ENCODE measurements at places on chromosomes 3 and 15.
A peak's percentile ranks its signal among the peaks of the same experiment; 100 is the strongest.

DNA sequence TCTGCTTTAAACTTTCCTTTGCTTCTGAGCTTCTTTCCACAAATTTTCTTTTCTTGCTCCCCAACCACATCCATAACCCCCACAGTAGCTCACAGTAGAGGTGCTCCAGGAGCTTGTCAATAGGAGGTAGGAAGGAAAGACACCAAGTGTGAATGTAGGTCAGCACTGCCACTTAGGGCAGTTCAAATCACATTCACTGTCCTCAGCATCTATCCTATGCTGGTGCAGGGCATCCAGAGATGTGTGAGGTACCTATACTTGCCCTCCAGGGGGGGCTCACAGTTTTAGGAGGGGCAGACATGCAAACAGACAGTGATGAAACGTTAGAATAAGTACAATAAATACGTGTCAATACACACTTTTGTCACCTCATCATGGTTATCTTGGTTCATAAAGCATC is 1.5 kb upstream of the SPSB4 start:
- no peak for DNase-seq

GRCh38 chr3:18236726-18237125 is 188.4 kb downstream of the SATB1 start:
- no peak for DNase-seq

GRCh38 chr15:64731805-64732151 is 43.6 kb downstream of the RBPMS2 start:
- DNase-seq, result no peak

GRCh38 chr3:109234300-109234699 is 82.0 kb downstream of the DPPA2 start:
- no peak for DNase-seq

GRCh38 chr3:115227461-115227860 is 80.4 kb upstream of the ZBTB20 start:
- DNase-seq, result no peak

DNA sequence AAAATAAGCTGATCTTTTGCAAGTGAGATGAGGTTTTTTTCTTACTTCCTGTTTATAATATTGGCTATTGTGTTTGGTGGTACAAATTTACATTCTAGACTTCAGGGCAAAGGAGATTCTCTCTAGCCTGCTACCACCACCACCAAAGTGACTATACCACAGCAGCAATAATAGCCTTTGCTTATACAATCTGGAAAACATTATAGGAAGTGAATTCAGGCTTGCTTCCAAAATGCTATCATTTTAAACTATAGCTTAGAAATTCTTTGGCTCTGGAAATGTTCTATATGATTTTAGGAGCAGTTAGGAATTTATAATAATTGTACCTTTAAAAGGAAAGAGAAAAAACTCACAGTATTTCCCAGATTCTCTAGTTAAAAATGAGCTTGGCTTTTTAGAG is 94.4 kb downstream of the TFG start:
- no peak for DNase-seq

- no peak for DNase-seq
Observed at GRCh38 chr15:26449291-26449690, 323.6 kb downstream of the GABRB3 start.

- no peak for DNase-seq
Observed at GRCh38 chr3:4791358-4791757, 187.9 kb upstream of the BHLHE40 start.

- peak; percentile 32 for DNase-seq
Observed at GRCh38 chr15:64596701-64597476, 136.5 kb downstream of the ZNF609 start.

- no peak for DNase-seq
Observed at GRCh38 chr15:55277116-55277564, 12.5 kb downstream of the RAB27A start.
